ENCODE measurements at places on chromosomes 5 and 9. TPM values are rescaled to one million over a fixed set of nuclear protein-coding genes. Genes with fewer than 3 reads are reported as not detected.

Gene PCDHA12
- not detected for total RNA-seq

Gene ENHO
- total RNA-seq = not detected

Gene PCDHB15
- 2.8 TPM for total RNA-seq

Gene IGFBPL1
- total RNA-seq = 0.76 TPM

Gene ZDHHC21
- total RNA-seq = 5.9 TPM

Gene MUSK
- total RNA-seq = not detected

Gene FGF10
- total RNA-seq = not detected

Gene ANKRD55
- total RNA-seq = not detected

Gene HTR1A
- not detected for total RNA-seq

Gene CCL27
- not detected for total RNA-seq

DNA sequence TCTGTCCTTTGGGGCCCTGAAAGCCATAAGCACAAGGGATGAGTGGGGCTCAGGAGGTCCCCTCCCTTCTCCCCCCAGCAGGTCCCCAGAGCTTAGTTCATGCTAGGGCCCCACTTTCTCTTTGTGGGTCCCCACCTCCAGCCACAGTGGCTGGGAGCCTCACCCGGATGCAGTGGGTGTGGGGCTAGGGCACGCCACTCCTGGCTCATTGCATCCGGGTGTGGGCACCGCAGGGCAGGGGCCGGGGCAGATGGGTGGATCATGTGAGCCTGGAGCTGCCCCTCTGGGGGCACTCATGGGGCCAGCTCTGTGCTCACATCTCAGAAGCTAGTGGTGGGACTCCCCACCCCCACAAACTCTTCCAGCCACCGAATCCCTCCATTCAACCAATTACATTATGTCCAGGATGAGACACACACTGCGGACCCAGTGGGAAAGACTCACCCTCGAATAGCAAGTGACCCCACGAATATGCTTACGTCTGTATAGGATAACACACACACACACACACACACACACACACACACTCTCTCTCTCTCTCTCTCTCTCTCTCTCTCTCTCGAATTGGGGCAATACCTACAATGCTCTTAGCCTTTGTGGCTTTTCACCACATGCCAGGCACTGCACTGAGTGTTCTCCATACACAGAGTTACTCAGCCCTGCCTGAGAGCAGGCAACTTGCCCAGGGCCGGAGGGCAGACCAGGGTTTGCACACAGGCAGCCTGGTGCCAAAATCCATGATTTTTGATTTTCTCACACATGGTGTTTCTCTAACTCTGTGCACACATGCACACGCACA lies 16.8 kb upstream of the PHYKPL start:
- H3K4me1 ChIP-seq = 0 out of 2 replicates have a peak, but pooled peaks cover 3% of the 10 kb centered on the region
- no peaks in the 10 kb centered on the region for H3K36me3 ChIP-seq
- H3K27me3 ChIP-seq = no peaks in the 10 kb centered on the region
- DNase-seq = peak; percentile 88
- no peak overlapping the region for H3K4me3 ChIP-seq

DNA sequence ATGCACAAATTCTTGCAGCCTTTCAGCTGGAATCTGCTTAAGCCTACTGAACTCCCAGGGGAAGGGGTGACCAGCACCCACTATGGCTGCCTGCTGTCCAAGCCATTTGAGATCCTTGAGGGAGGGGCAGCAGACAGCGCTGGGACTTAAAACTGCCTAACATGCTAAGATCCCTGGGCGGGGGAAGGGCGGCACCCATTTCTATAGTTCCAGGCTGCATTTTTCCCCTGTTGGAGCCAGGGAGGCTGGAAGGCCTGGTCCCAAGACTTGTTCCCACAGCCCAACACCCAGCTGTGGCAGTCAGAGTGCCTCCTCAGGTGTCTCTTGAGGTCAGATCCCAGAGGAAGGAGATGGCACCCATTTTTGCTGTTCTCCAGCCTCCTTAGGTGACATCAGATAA lies 1061.3 kb upstream of the COX7C start:
- H3K4me3 ChIP-seq = no peak overlapping the region
- H3K36me3 ChIP-seq = no peaks in the 10 kb centered on the region
- H3K27me3 ChIP-seq = no peaks in the 10 kb centered on the region
- no peak for DNase-seq

GRCh38 chr5:95284572-95285408 lies at the start of gene MCTP1:
Gene MCTP1 (minus strand): TSS chr5:95285094.
- peaks cover 90% of the 10 kb centered on the region for H3K27me3 ChIP-seq
- peak; percentile 30 for DNase-seq
- no peak within 1 kb of the TSS for H3K27ac ChIP-seq
- peak within 1 kb of the TSS; percentile 65 for H3K4me3 ChIP-seq
- H3K4me1 ChIP-seq = no peaks in the 10 kb centered on the region

DNA sequence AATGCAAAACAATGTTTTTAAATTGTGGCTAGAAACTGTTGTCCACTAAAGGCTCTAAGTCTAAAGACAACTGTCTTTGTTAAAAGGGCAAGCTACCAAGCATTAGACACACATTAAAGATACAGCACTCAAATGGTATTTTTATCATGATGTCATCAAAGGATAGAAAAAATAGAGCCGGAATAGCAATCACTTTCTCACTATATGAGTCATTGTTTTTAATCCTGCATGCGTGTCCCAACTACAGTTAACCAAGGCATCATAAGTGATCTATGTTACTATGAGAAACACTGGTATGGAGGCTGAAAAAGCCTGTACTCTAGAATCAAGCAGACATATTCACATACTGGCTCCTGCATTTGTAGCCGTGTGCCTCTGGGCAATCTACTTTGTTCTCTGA lies 1.9 kb upstream of the PJA2 start:
- peak overlapping the region; percentile 77 for H3K4me3 ChIP-seq
- peak overlapping the region; percentile 99 for H3K27ac ChIP-seq
- H3K27me3 ChIP-seq = no peaks in the 10 kb centered on the region
- H3K36me3 ChIP-seq = no peaks in the 10 kb centered on the region

DNA sequence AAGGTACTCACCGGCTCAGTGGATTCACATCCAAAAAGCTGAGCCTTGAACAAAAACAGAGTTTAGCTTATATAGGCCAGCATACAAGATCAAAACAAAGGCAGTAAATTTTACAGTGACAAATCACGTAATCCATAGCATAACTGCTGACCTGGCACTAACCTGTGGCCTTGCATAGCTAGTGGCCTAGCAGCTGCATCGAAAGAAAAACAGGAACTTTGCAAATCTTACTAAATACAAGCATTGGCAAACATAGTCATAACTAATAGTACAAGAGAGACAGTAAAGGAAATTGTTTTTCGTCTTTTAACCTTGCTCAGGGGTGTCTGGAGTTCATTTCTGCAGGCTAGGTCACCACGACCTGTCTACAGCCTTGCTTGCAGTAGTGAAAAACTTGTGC lies 4.8 kb downstream of the HSDL2 start:
- 0 out of 2 replicates have a peak, but pooled peaks cover 5% of the 10 kb centered on the region for H3K4me1 ChIP-seq
- DNase-seq = no peak
- H3K36me3 ChIP-seq = no peaks in the 10 kb centered on the region
- no peak overlapping the region for H3K27ac ChIP-seq
- H3K27me3 ChIP-seq = no peaks in the 10 kb centered on the region

GRCh38 chr5:175687231-175687701 lies 29.4 kb downstream of the HRH2 start:
- no peak overlapping the region for H3K27ac ChIP-seq
- no peak overlapping the region for H3K4me3 ChIP-seq
- H3K4me1 ChIP-seq = no peaks in the 10 kb centered on the region
- DNase-seq = no peak
- H3K36me3 ChIP-seq = no peaks in the 10 kb centered on the region

GRCh38 chr5:132096904-132097303 lies 23.3 kb downstream of the CSF2 start:
- H3K27me3 ChIP-seq = no peaks in the 10 kb centered on the region
- H3K4me1 ChIP-seq = peaks cover 45% of the 10 kb centered on the region
- H3K4me3 ChIP-seq = no peak overlapping the region
- DNase-seq = no peak
- H3K27ac ChIP-seq = no peak overlapping the region

GRCh38 chr5:107154593-107154992 lies 516.1 kb downstream of the EFNA5 start:
- no peaks in the 10 kb centered on the region for H3K27me3 ChIP-seq
- H3K36me3 ChIP-seq = no peaks in the 10 kb centered on the region
- DNase-seq = no peak
- H3K4me3 ChIP-seq = no peak overlapping the region
- H3K27ac ChIP-seq = no peak overlapping the region

GRCh38 chr5:16477541-16477940 lies 11.9 kb upstream of the ZNF622 start:
- no peak for DNase-seq
- H3K4me3 ChIP-seq = no peak overlapping the region
- H3K27me3 ChIP-seq = no peaks in the 10 kb centered on the region
- no peaks in the 10 kb centered on the region for H3K4me1 ChIP-seq
- H3K27ac ChIP-seq = no peak overlapping the region

DNA sequence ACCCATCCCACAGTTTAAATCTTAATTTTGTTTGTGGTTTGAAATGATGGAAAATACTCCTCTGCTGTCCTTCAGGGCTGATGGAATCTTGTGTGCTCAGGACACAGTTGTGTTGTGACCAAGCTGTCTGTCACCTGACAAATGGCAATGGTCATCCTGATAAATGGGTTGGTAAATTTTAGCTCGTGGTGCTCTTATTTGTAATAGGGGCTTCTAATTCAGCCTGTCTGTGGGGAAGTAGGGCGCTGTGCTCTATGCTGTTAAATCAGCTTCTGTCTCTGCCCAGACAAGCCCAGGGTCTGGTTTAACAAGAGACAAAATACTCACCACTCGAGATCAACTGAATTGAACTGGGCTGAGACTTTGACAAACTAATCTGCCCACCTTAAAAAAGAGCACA lies 4.5 kb downstream of the LRRTM2 start:
- H3K27ac ChIP-seq = no peak overlapping the region
- H3K4me3 ChIP-seq = no peak overlapping the region
- no peak for DNase-seq
- no peaks in the 10 kb centered on the region for H3K27me3 ChIP-seq
- H3K4me1 ChIP-seq = peaks cover 39% of the 10 kb centered on the region

DNA sequence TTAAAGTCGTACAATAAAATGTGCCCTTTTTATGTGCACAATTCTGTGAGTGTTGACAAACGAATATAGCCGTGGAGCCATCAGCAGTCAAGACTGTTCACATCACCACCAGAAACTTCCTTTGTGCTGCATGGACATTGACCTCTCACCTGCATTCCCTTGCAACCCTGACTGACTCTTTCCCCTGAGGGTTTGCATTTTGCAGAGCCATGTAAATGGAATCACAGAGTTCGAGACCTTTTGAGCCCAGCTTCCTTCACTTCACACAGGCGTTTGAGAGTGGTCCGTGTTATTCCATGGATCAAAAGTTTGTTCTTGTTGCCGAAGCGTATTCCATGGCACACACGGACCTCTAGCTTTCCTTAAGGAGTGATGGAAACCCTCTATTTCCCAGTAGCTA lies 328.2 kb downstream of the DRD1 start:
- H3K36me3 ChIP-seq = no peaks in the 10 kb centered on the region
- H3K27me3 ChIP-seq = no peaks in the 10 kb centered on the region
- H3K27ac ChIP-seq = no peak overlapping the region
- H3K4me1 ChIP-seq = no peaks in the 10 kb centered on the region

GRCh38 chr9:125979383-125979782 lies 232.2 kb downstream of the PBX3 start:
- H3K27me3 ChIP-seq = no peaks in the 10 kb centered on the region
- H3K27ac ChIP-seq = no peak overlapping the region
- no peak for DNase-seq
- H3K4me3 ChIP-seq = no peak overlapping the region

GRCh38 chr9:69204849-69205248 lies 30.8 kb downstream of the TJP2 start:
- H3K27ac ChIP-seq = peak overlapping the region; percentile 37
- no peaks in the 10 kb centered on the region for H3K36me3 ChIP-seq
- H3K4me3 ChIP-seq = peak overlapping the region; percentile 36
- DNase-seq = peak; percentile 92
- H3K27me3 ChIP-seq = no peaks in the 10 kb centered on the region
- peaks cover 13% of the 10 kb centered on the region for H3K4me1 ChIP-seq
